ENCODE measurements at places on chromosomes 1 and 21.

DNA sequence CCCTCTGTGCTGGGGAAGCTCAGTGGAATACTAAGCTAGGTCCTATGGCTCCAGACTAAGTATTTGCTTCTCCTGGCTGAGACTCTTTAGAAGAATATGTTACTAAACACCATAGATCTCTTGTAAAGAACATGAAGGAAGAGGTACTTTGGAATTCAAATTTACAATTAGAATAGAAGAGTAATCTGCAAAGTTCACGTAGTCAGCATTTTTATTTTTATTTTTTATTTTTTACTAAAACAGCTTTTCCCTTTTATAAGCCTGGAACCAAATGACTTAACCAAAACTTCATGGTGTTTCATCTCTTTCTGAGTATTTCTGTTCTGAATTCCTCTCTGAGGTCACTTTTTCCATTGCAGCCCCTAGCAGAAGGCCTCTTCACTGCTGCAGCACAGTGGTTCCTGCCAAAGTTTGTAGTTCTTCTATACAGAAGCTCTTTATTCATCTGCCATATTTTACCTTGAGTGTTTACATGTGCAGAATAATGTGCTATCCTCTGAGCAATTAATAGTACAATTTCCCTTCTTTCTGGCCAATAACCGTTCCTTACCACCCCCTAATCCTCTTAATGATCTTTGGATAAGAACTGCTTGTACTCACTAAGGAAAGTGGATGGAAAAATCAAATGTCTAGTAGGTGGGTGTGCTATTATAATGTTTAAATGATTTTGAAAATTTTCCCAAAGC is 27.2 kb downstream of the TSEN15 start:
- no peak for DNase-seq

GRCh38 chr1:207892764-207893163 is 18.2 kb downstream of the CD34 start:
- no peak for DNase-seq

DNA sequence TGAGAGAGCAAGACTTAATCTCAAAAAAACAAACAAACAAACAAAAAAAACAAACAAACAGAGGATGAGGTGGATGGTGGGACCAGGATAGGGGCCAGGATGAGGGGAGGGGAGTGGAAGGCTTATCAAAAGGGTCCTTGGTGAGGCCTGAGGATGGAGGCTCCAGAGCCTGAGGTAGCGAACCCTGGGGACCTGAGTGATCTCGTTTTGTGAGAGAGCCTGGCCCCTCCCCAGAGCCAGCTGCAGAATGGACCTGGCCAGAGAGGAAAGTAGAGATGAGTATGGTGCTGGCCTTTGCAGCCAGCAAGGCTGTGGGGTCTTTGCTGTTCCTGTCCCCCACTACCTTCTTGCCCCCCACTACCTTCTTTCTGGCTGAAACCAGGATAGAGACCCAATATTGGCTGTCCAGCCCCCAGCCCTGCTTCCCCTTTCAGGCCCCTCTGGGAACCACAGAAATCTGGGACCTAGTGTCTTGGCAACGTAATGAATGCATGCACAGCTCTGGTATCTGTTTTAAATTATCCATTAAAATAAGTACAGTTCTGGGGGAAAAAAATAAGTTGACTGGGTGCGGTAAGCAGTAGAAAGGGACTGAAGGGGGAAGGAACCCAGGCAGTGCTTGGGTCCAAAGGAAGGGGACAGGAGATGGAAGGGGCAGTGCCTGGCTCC is 1.1 kb upstream of the LMNA start:
- no peak for DNase-seq

DNA sequence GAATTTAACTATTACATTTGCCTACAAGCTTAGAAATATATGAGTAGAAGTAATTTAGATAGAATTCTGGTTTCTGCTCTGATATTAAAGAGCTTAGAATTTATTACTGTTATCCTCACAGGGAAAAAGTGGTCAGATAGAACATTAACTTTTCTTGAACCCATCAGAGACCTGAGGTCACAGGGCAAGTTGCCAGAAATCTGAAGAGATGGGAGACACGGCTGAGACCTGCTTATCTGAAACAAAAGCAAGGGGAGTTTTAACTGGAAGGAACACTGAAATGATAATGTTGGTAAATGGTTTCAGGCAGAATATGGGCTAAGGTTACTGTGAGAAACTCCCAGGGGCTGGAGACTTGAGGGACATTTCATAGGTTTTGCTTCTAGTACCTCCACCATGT is 28.0 kb upstream of the USP25 start:
- DNase-seq = no peak

GRCh38 chr1:45016090-45016697 is 4.1 kb downstream of the UROD start:
- DNase-seq = no peak

DNA sequence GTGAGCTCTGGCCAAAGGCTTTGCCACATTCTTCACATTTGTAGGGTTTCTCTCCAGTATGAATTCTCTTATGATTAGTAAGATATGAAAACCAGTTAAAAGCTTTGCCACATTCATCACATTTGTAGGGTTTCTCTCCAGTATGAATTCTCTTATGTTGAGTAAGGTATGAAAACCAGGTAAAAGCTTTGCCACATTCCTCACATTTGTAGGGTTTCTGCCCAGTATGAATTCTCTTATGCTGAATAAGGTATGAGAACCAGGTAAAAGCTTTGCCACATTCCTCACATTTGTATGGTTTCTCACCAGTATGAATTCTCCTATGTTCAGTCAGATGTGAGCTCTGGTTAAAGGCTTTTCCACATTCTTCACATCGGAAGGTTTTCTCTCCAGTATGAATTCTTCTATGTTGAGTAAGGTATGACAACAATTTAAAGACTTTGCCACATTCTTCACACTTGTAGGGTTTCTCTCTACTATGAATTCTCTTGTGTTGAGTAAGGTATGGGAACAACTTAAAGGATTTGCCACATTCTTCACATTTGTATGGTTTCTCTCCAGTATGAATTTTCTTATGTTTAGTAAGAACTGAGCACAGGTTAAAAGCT is 20.7 kb downstream of the ZNF695 start:
- peak; percentile 11 for DNase-seq

GRCh38 chr1:29896791-29897714 is 660.7 kb downstream of the PTPRU start:
- DNase-seq = no peak

GRCh38 chr1:209703834-209704504 is 677 bp upstream of the HSD11B1 start:
- DNase-seq = no peak

DNA sequence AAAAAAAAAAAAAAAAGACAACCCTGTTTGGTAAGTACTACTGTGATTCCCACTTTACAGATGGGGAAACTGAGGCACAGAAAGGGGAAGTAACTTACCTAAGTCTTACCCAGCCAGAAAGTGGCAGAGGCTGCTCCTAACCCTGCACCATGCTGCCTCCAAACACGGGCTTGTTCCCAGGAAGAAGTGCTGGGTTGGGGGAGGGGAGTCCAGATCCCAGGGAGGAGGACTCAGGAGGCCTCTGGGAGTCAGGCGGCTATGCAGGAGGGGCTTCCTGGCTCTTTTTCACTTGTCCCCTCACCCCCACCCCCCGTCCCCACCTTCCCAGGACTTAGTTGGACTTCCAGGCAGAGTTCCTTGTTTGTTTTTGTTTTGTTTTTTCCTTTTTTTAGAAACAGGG is 23.9 kb downstream of the PIK3CD start:
- no peak for DNase-seq

DNA sequence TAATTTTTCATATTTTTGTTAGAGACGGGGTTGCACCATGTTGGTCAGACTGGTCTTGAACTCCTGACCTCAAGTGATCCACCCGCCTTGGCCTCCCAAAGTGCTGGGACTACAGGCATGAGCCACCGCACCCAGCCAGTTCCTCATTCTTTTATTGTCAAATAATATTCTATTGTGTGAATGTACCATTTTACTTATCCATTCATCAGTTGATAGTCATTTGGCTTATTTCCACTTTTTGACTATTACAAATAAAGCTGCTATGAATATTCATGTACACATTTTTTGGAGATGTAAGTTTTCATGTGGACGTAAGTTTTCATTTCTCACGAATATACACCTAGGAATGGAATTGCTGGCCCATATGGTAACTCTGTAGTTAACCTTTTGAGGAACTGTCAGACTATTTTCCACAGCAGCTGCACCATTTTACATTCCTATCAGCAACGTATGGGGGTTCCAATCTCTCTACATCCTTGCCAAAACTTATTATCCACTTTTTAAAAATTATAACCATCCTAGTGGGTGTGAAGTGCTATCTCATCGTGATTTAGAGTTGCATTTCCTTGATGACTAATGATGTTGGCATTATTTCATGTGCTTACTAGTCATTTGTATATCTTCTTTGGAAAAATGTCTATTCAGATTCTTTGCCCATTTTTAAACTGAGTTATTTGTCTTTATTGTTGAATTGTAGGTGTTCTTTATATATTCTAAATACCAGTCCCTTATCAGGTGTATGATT is 12.7 kb downstream of the PACC1 start:
- peak; percentile 83 for DNase-seq

- DNase-seq = no peak
These were observed 53.4 kb downstream of the AGPAT3 start for GRCh38 chr21:43918385-43918947.

GRCh38 chr1:154758346-154758745 is 111.7 kb downstream of the KCNN3 start:
- DNase-seq = no peak

DNA sequence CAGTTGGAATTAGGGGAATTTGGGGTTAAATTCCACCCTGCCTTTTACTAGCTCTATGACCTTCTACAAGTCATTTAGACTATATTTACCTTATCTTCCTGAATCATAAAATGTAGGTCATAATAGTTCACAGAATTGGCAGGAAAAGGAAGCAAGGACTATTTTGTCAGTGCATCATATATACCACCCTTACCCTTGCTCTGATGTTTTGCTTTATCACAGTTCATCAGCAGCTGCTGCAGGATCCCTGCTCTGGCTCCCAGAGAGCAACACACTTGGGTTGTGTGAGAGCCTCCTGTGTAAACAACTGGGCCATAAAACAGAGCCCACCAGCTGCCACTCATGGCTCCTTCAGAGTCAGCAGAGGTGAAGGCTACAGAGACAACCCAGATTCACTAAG is 631.6 kb upstream of the CAMK1G start:
- no peak for DNase-seq

- DNase-seq = no peak
These were observed 26.2 kb downstream of the KIF1B start for GRCh38 chr1:10236405-10237156.

- no peak for DNase-seq
These were observed 18.0 kb upstream of the LCE2D start for GRCh38 chr1:152645146-152645545.

- DNase-seq = no peak
These were observed 5.1 kb upstream of the TMEM51 start for GRCh38 chr1:15148475-15148874.

GRCh38 chr1:23027352-23027907 is 8.2 kb downstream of the KDM1A start:
- no peak for DNase-seq

DNA sequence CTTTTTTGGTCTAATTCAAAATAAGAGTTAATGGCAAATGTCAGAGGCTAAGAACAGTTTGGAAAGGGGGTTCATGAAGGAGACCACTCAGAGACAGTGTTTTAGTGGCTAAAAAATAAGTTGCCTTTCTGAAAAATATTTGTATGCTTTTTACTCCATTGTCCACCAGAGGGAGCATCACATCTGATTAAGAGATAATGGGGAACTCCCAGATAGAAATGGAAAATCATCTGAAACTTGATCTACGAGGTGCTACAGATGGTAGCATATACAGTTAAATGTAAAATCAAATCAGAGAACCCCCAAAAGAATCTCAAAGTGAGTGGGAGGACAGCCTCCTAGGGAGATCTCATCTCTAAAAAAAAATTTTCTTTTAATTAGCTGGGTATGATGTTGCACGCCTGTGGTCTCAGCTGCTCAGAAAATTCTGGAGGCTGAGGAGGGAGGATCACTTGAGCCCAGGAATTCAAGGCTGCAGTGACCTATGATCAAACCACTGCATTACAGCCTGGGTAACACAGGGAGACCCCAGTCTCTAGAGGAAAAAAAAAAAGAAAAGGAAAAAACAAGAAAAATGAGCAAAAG is 9.7 kb downstream of the SMYD3 start:
- DNase-seq = peak; percentile 85

DNA sequence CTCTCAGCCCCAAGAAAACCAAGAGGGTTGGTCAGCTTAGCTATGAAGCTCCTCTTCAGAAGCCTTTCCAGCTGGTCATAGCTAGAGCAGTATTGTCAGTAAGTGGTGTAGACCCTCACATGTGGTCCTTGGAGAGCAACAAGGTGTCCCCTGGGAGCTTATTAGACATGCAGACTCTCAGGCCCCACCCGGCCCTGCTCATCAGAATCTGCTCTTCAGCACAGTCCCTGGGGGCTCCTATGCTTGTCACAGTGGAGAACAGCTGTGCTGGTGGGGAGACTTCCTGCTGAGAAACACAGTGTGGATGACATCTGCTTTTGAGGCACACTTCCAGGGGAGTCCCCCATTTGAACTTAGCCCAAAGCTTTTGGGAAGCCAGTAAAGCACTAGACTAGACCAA is 21.9 kb upstream of the NEK2 start:
- DNase-seq = no peak

GRCh38 chr1:17067465-17068240 is 13.8 kb upstream of the SDHB start:
- DNase-seq = no peak

DNA sequence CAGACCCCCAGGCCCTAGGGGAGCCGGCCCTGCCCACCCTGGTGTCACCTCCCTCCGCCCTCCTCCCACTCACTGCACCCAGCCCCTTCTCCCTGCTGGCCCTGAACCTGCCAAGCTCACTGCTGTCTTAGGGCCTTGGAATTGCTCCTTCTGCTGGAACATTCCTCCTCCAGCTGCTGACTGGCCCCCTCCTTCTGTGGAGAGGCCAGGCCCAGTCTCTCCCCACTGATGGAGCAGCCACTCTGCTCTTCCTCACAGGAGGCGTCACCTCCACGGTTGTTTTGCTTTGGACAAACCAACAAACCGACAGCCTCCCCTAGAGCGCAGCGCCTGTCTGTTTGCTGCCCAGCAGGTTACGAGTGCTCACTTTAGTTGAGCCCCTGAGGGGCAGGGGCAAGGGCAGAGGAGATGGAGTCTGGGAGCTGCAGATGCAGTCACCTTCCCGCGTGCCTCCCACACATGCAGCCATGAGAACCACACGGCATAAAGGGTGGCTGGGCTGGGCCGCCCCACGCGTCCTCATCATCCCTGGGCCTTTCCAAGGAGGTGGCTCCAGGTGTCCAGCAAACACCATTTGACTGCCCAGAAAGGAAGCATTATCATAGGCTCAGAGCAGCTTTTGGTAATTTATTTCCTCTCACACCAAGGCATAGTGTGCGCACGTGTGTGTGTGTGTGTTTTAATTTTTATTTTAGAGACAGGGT is 9.4 kb downstream of the OXCT2 start:
- DNase-seq = no peak

GRCh38 chr1:210233495-210234328 is 1.1 kb downstream of the SERTAD4 start:
- peak; percentile 88 for DNase-seq

- no peak for DNase-seq
These were observed 163.5 kb upstream of the LMO4 start for GRCh38 chr1:87165177-87165576.

- no peak for DNase-seq
These were observed 30.1 kb upstream of the TGFBR3 start for GRCh38 chr1:91916046-91916445.

GRCh38 chr1:61255358-61255703 is 173.0 kb downstream of the NFIA start:
- DNase-seq = no peak
